Cardiac septum (tissue), 1 donor: ENCODE measurements at places on chromosomes 7 and 10.

- DNase-seq: no peak
Measured at GRCh38 chr10:76017733-76018433, 586.5 kb downstream of the LRMDA start.

- no peak for DNase-seq
Measured at GRCh38 chr7:140417456-140418155, 13.7 kb downstream of the RAB19 start.

DNA sequence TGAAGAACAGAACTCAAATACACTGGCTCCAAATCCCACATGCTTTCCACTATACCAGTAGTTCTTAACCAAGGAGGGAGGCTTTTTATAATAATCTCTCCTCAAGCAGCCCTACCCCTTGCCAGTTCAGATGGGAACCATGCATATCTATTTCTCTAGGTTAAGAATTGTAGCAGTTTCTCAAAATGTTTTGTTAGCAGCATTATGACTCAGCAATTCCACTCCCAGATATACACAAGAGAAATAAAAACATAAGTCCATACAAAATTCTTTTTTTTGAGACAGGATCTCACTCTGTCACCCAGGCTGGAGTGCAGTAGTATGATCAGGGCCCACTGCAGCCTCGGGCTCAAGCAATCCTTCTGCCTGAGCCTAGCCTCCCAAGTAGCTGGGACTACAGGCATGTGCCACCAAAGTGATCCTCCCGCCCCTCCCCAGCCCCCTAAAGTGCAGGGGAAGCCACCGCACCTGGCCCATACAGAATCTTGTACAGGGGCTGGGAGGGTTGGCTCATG lies 18.1 kb downstream of the YWHAG start:
- DNase-seq: no peak

DNA sequence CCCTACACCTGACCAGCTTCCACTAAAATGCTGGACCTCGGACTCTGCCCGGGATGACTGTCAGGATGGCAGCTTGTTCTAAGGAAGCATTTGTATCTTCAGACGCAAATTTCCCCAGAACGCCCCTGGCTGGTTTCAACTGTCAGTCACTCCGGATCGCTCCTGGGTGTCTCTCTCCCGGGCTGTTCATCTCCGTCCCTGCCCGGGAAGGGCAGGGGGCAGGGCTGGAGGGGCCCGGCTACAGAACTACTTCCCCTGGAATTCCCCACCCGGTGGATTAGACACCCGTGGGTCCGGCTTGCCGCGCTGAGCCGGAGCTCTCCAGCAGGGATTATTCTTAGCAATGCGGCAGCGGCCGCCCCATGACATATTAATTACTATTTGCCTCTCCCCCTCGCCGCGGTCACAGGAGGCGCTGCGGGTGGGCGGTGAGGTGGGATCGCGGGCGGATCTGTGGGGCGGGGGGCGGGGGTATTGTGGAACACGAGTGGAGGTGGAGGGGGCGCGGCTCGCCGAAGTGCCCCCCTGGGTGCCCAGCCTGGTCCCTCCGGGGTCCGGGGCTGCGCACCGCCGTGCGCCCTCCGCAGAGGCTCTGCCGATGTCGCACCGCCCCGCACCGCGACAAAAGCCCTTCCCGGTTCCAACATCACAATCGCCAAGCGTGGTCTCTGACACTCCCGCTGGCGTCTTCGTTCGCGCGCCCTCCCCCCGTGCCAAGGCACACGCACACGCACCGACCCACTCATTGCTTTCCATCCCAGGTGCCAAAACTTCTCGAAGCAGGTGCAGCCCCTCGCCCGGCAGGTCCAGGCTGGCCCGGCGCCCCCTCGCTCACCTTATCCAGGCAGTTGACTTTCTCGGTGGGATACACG lies 276.1 kb upstream of the NEBL start:
- no peak for DNase-seq

DNA sequence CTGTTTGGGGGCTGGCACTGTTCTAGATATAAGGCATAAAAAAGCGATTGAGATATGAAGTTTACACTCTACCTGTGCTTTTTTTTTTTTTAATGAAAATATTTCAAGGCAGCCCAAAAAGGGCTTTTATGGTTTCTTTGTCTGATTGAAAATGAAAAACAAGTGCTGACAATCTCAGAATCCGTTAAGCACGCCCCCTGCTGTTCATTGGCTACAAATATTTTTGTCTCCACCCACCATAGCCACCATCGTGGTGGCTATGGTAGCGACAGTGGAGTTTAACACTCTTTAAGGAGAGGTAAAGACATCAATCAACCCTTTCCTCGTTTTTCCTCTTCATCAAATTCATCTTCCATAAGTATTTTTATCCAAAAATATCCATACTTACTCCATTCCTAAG lies 94.2 kb downstream of the CD36 start:
- DNase-seq: no peak
